ENCODE measurements at places on chromosomes 2 and 18.

DNA sequence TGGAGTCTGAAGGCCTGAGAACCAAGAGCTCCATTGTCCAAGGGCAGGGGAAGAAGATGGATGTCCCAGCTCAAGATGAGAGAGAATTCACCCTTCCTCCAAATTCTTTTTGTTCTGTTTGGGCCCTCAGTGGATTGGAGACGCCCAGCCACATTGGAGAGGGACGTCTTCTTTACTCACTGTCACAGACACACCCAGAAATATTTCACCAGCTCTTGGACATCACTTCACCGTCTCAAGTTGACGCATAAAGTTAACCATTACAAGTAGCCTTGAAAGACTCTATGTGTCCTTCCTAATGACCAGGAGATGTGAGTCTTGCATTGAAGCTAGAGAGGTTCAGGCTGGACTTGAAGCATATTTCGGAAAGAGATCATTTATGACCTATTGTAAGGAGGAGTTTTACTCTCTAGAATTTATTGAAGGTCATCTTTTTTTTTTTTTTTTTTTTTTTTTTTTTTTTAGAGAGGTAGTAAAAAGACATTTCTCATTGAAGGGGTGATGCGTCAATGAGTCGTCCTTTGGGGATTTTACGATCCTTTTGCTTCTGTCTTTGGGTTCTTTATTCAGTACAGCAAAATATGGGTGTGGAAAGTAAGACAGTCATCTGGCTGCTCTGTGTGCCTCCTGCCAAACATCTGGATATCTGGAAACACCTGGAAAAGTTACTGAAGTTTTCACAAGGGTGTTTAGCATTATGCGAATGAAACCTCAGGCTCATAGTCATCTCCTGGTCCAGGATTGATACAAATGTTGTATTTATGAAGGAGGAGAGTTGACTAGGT, 118.1 kb downstream of the PRPF40A start:
- no peak for DNase-seq

DNA sequence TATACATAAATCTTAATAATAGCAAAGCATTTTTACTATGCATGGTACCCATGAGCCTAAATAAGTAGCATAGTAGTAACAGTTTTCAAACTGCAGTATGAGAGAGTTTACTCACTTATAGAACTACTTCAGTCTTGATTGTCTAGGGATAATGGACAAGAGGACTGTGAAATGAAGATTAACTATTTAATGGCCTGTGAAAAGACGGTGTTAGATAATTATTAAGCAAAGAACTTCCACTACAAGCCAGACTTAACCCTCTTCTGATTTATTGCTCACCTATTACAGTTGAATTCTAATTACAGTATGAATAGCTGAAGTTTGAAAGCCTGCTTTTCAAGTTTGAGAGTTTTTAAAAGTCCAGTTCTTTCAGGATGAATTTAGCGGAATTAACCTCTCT, 18.9 kb downstream of the PIK3C3 start:
- DNase-seq, result no peak

DNA sequence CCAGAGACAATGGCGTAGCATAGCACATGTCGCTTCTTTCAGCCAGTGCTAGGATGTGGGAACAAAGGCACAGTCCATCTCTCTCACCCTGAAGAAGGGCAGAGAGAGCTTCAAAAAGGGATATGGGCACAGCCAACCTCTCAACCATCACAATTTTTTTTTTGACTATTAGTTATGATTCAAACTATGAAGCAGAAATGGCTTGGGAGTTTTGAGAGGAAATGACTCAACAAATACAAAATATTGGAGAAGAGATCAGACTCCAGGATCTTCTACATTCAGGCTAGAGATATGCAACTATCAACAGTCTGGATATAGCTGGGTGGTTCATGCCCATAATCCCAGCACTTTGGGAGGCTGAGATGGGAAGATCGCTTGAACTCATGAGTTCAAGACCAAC, 109.1 kb downstream of the MCFD2 start:
- no peak for DNase-seq

DNA sequence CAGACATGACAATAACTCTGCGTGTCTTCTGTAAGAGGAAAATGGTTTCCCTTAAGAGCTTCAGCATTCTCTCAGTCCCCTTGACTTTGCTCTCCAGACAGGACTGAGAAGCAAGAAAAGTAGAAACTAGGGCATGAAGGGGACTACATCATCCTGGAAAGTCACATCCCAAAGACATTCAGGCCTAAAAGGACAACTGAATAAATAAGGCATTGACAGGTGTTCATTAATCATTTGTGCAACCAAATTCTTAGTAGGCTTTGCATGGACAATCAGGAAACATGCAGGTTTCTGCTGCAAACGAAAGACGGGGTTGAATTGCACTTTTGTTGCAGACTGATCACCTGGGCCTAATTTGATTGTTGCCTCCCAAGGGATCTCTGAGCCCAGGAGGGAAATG, 1.2 kb upstream of the SGPP2 start:
- DNase-seq, result no peak

DNA sequence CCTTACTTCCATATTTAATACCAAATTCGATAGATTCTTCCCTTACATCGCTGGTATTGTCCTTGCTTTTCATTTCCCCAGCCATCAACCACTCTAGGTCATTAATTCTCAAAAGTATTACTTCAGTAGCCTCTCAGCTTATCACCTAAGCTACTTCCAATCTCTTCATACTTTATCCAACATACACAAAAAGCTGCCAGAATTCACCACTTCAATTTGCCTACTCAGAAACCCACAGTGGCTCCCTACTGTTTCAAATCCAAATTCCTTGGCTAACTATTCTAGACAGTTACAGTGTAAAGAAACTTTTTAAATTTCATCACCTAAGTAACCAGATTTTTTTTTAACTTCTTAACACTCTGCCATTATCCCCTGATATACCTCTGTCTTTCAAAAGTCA, 4.7 kb downstream of the SLC25A12 start:
- no peak for DNase-seq

GRCh38 chr2:150391779-150392178, 95.7 kb downstream of the RND3 start:
- no peak for DNase-seq

DNA sequence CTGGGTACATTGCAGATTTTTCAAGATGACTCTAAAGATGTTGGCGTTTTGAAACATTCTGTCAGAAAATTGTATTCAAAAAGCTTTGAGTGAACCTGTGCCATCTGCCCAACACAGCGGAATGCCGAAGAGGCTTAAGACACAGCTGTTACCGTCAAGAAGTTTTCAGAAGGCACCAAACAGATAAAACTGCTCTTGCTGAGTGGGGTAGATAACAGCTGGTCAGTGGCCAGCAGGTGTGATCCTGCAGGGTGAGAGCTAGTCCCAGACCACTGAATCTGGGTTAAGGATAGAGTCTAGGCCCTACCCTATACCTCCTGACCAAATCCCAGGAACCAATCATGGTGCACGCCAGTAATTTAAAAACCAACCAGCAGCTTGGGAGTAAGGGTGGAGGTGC, 60.5 kb upstream of the B3GNT7 start:
- DNase-seq, result no peak

Measured in hematopoietic multipotent progenitor cell treated with erythropoietin and hydrocortisone succinate and interleukin-3 and kit ligand, for 15 days (in vitro differentiated cells).